ENCODE measurements at places on chromosomes 1 and 21.
A peak's percentile ranks its signal among the peaks of the same experiment; 100 is the strongest.

- DNase-seq = no peak
Measured at GRCh38 chr1:80629304-80629837, 1171.4 kb upstream of the ADGRL2 start.

- no peak for DNase-seq
Measured at GRCh38 chr1:94142022-94142421, 21.1 kb upstream of the ABCA4 start.

- DNase-seq = no peak
Measured at GRCh38 chr1:156849151-156849496, 9.8 kb downstream of the INSRR start.

DNA sequence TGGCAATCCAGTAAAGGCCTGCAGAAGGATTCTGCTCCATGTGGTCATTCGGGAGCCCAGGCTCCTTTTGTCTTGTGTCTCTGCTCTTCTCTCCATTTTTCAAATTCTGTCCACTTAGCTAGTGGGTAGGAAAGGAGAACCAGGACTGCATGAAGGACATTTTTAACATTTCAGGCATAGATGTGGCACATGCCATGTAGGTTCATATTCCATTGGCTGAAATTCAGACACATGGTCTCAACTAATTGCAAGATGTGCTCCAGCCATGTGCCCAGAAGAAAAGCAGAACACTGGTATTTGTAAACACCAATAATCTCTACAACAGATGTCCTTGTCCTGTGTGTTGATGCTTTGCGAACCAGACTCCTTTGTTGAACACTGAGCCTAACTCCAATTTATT is 85.2 kb upstream of the WLS start:
- no peak for DNase-seq

DNA sequence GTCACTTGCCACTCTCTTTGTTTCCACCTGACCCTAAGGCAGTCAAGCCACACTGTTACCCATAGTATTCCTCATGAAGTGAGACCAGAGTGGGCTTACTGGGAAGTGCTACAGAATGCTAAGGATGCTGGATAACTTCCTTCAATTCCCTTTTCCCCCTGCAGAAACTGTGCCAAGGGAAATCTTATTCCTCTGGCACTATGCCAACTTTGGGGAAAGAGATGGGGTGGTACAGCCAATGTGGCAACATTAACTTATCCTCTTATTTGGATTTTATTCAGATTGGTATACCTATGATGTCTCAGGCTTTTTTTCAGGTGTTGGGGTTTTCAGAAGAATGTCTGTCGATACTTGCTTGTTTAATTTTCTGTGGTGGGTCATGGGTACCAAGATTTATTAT is 599.4 kb upstream of the PBX1 start:
- DNase-seq = no peak

GRCh38 chr1:205959789-205960188 is 16.5 kb upstream of the SLC26A9 start:
- DNase-seq = no peak

DNA sequence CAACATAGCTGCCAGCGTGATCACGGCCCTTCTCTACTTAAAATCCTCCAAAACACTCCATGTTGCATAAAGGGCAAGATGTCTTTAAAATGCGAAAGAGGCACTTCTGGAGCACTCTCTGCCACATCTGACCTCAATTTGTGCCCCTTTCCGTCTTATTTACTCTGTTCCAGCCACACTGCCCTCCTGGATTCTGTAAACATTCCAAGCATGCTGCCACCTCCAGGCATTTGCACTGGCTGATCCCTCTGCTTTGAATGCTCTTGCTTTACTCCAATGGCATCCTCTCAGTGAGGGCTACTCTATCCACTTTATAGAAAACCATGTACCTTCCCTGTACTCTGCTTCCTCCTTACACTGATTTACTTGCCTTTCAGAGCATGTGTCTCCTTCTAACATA is 5.3 kb upstream of the RGS7 start:
- no peak for DNase-seq

DNA sequence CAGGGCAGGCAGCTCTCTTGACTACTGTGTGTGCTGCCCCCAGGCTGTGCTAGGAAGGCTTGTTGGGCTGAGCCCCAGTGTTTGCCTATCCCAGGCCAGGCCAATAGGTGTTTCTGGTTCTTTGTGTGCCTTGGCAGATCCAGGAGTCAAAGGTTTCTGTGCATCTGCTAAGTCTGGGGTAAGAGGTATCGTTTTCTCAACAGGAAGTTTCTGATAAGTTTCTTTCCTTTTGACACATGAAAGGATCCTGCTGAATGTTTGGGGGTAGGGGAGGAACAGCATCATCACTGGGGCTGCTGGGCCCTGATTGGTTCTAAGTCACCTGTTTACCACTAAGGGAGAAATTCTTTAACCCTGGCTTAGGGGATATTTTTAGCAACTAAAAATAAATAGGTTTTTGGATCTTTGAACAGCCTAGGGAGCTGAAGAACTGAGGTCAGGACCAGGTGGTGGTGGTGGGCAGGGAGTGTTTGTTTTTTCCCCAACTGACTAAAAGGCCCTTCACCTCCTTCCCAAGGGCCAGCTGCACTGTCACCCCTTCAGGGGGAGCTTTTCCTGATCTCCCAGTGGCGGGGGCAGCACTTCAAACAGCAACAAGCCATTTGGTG is 85.1 kb downstream of the KCNN3 start:
- DNase-seq = peak; percentile 38

DNA sequence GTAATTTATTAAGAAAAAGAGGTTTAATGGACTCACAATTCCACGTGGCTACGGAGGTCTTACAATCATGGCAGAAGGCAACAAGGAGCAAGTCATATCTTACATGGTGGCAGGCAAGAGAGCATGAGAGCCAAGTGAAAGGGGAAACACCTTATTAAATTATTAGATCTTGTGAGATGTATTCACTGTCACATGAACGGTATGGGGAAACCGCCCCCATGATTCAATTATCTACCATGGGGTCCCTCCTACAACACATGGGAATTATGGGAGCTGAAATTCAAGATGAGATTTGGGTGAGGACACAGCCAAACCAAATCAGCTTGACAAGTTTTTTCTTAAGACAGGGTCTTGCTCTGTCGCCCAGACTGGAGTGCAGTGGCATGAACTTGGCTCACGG is 14.3 kb downstream of the DAP3 start:
- DNase-seq = no peak

GRCh38 chr1:184194236-184194635 is 142.7 kb downstream of the TSEN15 start:
- no peak for DNase-seq

- no peak for DNase-seq
Measured at GRCh38 chr1:1306661-1307260, 969 bp downstream of the ACAP3 start.

DNA sequence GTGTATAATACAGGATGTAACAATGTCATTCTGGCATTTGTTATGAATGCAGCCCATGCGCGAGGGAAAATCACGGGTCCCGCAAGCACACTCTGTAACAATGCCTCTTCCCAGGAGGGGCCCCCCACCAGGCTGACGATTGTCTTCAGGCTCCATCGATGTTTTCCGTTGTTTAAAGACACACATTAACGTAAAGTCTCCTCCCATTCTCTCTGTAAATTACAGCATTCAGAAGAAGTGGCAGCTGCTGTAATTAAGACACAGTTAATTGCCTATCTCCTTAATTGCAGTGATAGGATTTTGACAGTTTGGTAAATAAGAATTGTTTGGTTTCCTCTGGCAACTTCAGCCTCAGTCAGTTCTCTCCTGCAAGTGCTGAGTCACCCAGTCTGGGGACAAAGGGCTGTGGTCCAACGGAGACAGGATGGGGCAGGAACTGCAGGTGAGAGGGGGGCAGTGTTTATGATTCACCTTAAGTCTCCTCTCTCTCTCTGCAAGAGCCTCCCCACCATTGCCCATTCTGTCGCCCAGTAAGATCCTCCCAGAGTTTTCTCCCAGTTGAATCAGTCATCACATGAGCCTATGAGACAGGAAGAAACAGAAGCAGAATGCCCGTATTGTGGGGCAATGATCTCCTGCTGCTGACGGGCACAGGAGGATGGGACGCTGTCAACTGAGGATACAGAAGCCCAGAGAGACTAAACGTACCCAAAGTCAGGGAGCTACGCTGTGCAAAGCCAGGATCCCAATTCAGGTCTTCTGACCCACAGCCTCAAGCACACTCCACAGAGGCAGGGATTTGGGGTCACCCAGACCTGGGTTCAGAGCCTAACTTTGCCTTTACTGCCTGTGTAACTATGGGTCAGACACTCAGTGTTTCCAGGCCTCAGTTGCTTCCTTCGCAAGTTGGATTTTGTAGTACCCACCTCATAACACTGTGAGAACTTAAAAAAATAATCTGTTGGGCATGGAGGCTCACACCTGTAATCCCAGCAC is 110.0 kb downstream of the ADSS2 start:
- no peak for DNase-seq

DNA sequence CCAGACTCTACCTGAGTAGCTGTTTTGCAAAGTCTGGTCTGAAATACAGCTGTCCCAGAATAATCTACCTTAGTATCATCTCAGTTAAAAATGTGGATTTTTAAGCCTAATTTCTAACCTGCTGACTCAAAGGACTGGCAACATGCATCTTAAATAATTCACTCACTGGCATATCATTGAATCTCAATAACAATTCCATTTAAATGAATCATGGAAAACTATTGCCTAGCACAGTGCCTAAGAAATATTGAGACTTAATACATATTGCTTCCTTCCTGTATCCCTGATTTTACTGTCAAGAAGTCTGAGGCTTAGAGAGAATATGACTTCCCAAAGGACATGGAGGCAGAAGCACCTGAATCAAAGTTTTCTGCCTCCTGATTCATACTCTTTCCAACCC is 3.1 kb downstream of the CCDC190 start:
- no peak for DNase-seq

DNA sequence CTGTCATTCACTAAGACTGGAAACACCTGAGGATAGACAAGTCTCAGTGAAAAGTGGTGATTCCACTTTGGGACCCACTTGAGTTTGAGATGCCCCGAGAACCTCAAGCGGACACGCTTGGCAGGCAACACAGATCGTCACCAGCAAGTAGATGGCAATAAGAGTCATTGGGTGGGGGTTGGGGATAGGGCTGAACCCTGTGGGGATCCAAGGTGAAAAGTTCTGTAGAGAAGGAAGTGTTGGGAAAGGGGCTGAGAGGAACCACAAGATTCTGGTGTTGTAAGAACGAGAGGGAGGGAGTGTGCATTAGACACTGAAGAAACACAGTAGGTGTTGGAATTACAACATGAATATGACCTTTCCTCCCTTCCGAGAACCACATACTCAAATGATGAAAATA is 45.4 kb upstream of the TDRD10 start:
- DNase-seq = no peak

DNA sequence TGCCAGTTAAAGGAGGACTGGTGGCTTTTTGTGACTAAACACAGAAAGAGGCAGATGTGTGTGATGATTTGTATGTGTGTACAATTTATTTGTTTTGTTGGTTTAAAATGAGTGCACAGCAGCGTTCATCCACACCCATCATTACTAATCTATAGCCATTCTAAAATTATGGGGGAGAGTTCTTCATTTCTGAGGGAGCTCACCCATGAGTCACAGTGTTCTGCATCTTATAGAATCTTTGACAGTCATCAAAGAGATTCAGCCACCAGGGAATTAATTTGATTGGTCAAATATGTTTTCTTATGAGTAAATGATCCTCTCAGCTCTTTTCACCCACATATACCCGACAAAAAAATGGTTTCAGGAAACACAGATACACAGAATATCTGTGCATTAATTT is 147.9 kb downstream of the GREM2 start:
- no peak for DNase-seq

DNA sequence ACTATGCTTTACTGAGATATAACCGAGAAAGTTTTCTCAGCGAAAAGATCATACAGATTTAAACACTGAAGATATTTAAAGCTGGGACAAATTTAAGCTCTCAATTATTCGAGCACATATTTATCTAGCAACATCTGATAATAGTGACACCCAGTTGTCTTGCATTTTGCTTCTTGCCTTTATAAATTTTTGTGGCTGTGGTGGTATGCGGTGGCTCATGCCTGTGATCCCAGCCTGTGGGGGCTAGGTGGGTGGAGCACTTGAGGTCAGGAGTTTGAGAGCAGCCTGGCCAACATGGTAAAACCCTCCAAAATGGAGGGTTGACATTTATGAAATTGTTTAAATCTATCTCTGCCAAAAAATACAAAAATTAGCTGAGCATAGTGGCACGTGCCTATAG is 312.2 kb downstream of the SPATA17 start:
- DNase-seq = no peak

GRCh38 chr1:44240802-44241671 is 27.8 kb downstream of the DMAP1 start:
- no peak for DNase-seq

- no peak for DNase-seq
Measured at GRCh38 chr1:234613128-234613875, 3.3 kb upstream of the IRF2BP2 start.

DNA sequence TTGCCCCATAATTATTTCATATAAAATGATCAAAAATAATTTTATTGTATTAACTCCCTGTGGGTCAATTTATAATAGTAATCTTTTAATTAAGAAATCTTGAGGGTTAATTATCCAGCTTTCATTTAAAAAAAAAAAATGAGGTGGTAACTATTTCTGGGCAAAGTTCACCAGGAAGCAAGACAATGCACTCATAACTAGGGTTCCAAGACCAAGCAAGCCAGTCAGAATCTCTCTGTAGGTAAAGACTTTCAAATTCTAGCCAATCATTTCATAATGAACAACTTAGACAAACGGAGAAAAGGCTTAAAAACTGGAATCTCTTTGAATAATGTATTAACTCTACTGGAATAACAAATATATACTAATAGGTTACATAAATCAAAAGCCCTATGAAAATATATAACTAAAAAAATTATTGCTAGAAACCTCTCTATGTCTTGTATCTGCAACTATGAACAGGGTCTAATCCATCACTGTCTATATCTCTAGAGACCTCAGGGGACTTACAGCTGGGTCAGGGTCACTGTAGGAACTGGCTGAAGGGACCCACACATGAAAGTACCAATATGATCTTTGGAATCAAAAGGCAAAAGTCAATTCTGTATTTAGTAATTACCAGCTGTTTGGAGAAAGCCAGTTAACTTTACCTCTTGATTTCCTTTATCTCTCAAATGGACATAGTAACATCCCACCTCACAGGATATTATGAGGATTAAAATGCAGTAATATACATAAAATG is 43.3 kb downstream of the APP start:
- no peak for DNase-seq

DNA sequence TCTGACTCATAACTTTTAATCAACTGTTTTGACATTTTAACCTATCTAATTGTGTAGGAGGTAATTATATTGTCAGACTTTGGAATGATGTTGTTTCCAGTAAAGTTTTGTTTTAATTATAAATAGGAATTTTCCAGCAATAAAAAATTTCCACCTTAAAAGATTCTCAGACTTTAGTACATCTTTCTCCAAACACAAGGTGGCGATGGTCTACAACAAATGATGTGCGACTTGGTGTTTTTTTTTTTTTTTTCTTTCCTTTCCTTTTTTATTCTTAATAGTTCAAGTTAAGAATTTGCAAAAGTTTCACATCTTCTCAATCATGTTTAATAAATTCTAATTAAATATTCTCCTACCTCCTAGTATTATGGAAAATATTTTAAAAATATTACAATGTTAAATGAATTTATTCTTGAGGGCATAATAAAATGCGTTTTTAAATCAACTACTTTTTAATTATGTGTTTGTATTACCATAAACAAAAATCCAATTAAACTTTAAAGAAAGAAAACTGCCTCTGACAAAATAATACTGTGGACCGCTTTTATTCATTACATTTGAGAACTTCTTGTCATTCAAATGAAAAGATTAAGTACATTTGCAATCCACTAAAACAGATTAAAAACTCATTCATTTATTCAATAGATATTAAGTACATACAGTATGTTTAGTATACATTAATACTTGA is 4.4 kb upstream of the ADAMTS1 start:
- no peak for DNase-seq
